ENCODE measurements at places on chromosomes 7 and 10.

GRCh38 chr7:28042721-28043120, 137.9 kb downstream of the JAZF1 start:
- no peak for DNase-seq

DNA sequence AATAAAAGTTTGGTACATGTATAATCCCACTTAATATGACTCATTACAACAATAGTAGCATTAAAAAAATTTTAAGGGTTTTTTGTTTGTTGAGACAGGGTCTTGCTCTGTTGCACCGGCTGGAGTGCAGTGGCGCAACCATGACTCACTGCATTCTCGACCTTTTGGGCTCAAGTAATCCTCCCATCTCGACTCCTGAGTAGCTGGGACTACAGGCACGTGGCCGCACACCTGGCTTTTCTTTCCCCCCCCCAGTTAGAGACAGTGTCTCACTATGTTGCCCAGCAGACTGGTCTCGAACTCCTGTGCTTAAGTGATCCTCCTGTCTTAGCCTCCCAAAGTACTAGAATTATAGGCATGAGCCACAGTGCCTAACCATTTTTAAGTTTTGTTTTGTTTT, 40.7 kb downstream of the KMT2C start:
- no peak for DNase-seq

DNA sequence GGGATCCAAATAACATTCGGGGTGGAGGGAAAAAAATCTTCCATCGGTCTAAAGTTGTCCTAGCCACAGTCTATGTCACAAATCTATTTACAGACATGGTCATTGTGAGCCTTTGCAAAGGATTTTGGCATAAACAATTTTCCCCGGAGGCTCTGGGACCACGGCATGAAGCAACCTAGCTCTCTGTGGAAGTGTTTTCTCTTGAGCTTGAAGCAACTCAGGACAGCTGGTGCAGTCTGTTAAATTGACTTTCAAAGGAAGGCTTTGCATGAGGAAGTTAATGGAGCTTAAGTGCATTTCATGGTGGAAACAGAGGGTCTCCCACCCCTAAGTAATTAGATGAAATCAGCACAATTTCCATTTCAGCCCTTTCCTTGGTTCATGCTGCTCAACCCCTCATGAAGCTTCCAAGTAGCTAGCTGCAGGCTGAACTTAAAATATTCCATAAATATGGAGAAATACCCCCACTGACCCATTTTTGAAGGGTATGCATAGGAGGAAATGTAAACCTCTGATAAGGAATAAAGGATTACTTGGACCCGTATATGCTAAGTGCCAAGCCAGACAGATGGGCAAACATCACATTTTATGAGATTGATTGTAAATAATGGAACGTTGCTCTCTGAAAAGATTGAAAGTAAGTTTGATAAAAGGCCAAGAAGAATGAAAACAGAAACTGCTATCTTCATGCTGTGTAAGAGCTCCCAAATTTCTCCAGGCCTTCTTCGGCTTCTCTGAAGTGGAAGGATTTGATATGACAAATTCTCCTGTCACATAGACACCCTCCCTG, 39.9 kb downstream of the CCDC3 start:
- no peak for DNase-seq

GRCh38 chr7:150337179-150337578, 4.2 kb downstream of the RARRES2 start:
- no peak for DNase-seq

DNA sequence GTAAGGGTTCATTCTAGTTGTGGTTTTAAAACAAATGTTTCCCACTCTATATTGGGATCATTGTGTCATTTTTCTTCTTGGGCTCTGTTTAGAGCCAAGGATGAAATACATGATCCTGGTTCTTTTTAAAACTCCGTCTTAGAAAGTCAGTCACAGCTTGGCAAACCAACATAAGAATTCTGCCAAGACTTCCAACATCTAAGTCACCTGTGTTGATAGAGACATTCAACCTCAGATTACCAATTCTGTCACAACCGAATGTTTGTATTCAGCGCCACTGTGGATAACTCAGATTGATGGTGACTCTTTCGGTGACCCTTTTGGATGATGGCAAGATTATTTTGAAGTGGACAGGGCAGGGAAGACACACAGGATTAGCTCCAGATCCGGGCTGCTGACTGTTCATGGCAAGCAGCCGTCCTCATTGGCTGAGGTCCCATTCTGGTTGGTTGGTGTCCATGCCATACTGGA, 255.4 kb downstream of the ARHGAP21 start:
- no peak for DNase-seq

- no peak for DNase-seq
Observed at GRCh38 chr10:21985541-21985940, 18.0 kb downstream of the DNAJC1 start.
